ENCODE measurements at places on chromosomes 2 and 18.
A peak's percentile ranks its signal among the peaks of the same experiment; 100 is the strongest.

DNA sequence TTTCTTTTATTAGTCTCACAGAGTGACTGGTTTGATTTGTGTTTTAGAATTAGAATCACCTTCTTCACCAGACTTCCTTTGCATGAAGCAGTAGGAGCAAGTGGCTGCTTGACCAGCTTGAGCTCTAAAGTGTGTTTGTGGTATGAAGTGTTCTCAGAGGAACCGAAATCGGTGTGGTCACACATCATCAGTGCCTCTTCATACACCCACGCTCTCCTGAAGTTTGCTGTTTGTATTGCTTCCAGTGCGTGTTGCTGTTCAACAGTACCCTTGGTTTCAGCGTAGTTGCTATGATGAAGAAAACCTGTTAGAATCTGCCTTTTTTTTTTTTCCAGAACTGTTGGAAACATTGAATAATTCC lies 77.9 kb downstream of the LIMS1 start:
- peak; percentile 44 for DNase-seq

DNA sequence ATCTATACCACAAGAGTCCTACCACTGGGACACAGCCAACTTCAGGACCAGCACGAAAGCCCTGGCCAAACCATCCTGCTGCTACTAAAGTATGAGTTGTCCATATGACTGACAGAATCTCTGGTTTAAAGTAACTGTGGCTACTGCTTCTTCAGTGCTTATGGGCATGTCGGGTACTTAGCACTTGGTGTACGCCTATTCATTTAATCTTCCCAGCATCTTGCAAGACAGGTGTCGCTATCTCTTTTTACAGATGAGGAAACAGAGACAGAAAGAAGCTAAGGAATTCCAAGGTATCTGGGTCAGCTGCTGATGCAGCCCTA lies 203.4 kb upstream of the ID2 start:
- no peak for DNase-seq

DNA sequence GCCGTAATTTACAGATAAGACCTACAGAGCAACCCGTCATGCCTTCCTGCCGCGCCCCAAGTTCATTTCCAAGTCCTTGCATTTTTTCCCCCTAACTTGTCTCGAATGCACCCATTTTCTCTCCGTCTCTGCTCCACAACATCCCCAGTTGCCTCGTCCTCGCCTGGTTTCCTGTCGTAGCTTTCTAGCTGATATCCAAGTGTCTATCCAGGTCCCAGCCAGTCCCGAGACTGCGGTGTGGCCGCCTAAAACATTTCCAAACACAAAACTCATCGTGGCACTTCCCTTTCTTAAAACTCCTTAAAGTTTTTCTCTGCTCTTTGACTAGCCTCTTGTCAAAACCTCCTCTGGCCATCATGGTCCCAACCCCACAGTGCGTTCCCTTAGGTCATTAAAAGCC lies 1.2 kb upstream of the BARD1 start:
- no peak for DNase-seq

DNA sequence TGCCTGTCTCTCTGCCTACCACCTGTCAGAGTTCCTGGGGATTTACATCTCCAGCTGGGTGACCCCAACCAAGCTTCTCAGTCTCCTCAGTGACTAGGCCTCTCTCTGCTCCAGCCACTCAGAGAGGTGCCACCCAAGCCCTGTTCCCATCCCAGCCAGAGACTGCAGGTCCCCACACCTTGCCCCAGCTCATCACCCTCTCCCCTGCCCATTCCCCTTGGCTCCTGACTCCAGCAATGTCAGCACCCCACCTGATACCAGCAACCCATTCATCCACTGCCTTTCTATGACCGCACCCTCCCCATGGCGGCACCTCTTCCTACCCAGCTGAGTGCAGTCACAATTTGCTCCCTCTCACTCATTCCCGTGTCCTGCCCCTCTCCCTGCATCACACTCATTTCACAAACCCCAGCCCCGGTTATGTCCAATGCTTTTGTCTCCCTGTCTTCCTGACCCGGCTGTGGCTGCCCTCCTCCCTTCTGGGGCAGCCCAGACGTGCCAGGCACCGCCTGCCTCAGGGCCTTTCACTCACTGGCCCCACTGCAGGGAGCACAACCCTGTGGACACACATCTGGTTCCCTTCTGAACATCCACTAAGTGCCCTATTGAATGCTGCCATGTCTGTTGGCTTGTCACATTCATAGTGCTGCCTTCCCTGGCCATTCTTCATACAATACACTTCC lies 494.8 kb upstream of the HS6ST1 start:
- DNase-seq = no peak

DNA sequence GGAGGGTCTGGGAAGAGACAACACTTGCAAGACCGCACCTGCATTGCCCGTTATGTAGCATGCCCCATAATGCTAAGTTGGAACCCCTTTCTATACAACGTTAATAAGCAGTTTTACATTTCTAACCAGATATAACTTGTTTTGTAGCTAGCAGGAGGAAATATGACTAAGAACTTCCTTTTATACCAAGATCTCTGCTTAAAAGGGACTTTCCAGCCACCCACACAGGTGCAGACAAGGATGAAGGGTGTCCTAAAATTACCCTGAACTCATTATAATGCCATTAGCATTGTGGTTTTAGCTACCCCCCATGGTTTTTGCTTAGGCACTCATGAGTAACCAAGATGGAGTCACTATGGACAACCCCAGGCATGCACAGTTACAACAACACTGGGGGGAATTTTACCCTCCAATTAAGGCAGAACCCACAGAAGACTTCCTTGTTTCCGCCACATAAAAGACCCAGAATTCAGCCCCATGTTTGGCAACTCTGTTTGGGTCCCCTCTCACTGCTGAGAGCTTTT lies 362.8 kb downstream of the CBLN2 start:
- DNase-seq = no peak

DNA sequence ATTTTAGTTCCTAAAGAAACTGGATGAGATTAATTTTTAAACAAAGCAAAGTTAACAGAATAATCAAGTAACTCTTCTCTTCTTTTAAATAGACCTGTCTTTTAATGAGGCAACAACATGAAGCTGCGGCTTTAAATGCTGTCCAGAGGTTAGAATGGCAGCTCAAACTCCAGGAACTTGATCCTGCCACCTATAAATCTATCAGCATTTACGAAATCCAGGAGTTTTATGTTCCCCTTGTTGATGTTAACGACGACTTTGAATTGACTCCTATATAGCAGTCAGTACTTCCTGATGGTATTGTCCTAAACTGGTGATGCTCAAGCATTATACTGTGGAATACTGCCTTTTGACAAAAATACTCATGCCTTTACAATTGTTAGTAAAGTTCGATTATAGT lies 53.7 kb upstream of the TWSG1 start:
- DNase-seq = no peak

DNA sequence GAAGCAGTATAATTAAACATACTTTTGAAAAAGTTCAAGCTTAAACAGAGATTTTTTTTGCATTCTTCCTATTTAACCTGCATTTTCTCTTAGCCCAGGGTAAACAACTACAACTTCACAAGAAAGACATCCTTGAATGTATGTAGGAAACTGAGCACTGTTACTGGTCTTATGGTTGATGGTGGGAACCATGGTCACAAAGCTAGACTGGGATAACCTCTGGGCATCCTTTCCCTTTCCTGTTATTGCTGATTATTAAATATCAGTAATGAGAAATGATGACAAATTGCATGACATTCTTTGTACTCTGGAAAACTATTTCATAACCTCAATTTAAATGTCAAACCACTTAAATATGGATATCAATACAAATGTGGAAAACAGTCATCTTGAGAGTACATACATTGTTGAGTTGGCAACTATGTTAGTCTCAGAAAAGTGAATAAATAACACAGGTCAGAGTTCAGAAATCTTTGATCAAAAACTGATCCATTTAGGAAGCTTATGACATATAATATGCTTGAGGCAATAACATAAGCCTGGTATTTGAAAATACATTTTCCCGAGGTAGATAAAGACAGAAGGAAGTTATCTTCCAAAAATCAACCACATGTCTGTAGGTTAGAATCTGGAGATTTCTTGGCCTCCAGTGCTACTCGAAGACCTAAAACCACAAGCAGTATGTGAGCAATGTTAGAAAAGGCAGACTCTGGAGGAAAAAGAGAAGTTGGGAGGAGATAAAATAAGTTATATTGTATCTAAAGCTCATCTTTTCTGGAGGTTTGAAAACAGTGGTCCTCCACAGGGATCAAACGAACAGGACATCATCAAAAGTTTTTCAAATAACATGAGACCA lies 65.2 kb upstream of the ST8SIA5 start:
- DNase-seq = no peak

DNA sequence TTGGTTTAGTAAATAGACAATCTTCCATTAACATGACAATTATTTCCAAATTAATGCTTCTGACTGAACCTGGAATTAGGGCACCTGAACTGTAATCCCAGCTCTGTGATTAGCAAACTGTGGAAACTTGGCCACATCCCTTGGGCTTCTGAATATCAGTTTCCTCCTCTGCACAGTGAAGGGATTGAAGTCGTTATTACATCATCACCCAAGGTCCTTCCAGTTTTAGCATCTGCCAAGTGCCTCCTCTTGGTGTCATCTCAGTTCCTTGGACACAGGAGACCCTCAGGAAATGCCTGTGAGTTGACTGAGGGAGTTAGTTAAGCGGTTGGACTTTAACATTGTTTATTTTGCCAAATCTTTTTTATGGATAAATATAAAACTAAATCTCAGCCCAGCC lies 64.8 kb downstream of the MOGAT1 start:
- DNase-seq = no peak

DNA sequence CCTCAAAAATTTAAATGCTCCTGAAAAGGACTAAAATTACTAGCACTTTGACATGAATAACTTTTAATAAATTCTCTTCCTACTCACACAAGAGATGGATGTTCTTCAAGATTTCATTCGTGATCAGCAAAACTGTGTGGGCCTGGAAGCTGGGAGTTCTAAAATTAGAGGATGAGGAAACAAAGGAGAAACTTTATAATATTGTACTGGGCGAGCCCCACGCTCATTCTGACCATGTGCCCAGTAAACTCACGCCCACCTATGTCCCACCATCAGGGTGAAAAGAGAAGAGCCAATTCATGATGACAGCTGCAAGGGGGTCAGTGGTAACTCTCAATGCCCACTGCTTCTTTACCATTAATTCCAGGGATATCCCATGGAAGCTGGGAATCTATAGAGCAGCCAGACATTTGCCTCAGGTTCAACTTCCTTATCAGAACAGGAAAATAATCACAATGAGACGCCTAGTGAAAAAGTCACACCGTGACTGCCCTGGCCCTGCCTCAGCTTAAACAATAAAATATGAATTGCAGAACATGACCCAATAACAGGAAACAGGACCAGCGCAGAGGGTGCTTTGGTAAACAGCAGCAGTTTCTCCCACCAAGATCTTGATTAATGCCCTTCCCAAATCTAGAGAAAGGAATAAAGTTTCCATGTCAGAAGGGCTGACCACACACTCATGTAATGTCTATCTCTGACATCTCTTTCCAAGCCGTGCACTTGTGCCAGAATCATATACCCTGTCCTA lies 438.6 kb downstream of the TXNL1 start:
- DNase-seq = no peak

DNA sequence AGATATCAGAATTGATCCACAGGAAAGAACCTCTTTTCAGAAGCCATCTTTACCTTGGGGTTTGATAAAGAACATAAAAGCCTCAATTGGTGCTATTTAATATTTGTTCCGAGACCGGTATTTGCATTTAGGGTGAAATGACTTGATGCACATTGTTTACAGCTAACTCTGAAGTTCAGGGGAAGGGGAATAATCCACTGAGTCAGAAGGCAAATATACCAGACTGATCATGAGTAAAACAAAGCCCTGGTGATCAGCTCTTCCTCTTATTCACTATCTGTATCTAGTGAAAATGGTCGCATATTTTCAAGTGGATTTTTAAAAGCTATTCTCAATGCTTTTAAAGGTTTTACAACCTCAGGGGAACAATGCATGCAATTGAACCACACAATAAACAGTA lies 53.0 kb upstream of the ATP8B1 start:
- no peak for DNase-seq

DNA sequence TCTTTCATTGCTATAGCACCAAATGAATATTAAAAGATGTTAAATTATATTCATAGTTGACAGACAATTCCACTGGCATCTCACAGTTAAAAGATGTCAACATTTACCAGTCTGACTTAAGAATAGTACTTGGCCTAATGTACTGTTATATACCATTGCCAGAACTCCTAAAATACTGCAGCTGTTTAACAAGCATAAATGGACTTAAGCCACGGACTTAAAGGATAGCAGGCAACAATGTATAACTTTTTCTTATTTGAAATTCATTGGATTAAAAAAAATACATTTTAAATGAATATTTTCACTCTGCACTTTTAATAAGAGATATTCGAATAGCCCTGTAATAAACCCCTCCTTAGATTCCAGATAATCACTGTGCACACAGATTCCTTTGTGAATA lies 3.8 kb downstream of the TCF4 start:
- no peak for DNase-seq

GRCh38 chr2:19114126-19114525 lies 244.3 kb downstream of the OSR1 start:
- no peak for DNase-seq

GRCh38 chr2:222494104-222494739 lies 69.9 kb downstream of the SGPP2 start:
- DNase-seq = no peak

GRCh38 chr18:45686891-45687611 lies 36.9 kb upstream of the SLC14A1 start:
- peak; percentile 43 for DNase-seq
